DND-41 (cell line): ENCODE measurements at places on chromosomes 5 and 9.

DNA sequence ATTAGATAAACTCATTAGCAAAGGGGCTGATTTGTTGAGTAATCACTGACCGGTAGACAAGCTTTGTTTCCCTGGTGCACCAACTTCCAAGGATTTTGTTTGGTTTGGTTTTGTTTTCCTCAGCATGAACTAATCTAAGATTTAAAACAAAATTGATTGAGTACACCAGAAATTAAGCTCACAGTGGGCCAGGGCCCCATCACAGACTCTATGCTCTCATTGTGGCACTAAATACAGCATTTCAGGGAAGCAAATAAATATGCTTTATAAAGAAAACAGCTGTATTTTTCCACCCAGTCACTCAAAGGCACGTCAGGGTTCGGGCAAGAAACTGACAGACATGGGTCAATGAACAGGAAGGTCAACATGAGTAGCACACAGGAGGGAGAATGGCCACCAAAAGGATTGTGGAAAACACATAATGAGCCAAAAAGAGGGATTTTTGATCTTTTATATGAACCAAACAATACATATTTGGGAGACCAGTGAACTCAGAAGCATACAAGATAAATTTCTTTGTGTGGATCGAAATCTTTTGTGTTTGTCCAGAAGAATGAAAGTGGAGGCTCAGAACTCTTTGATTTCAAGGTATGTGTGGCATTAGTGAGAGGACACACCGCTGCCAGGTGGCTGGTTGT is 8.8 kb downstream of the CFAP77 start:
- no peak overlapping the region for H3K4me3 ChIP-seq
- H3K27me3 ChIP-seq, result peaks cover 29% of the 10 kb centered on the region
- no peaks in the 10 kb centered on the region for H3K4me1 ChIP-seq
- no peaks in the 10 kb centered on the region for H3K36me3 ChIP-seq
- H3K27ac ChIP-seq, result no peak overlapping the region
- DNase-seq, result no peak

DNA sequence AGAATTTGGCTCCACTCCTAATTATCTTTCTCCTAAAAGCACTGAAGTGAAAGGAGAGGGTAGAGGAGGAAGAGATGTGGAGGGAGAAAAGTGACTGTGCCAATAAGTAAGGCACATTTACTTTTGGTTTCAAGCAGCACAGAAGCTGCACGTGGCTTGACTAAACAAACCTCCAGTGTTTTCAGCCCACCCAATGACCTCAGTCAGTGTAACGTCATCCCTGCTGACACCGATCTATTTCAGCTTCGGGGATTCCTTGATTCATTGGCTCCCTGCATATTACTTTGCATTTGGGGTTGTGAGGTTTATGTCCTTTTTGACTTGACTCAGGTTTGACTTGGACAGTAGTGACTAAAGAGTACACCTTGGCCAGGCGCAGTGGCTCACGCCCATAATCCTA is 35.6 kb upstream of the NIM1K start:
- DNase-seq, result no peak
- H3K27me3 ChIP-seq, result no peaks in the 10 kb centered on the region
- H3K27ac ChIP-seq, result no peak overlapping the region
- H3K4me3 ChIP-seq, result no peak overlapping the region

- H3K4me1 ChIP-seq, result peaks cover 13% of the 10 kb centered on the region
- H3K27ac ChIP-seq, result no peak overlapping the region
- no peaks in the 10 kb centered on the region for H3K36me3 ChIP-seq
- H3K27me3 ChIP-seq, result no peaks in the 10 kb centered on the region
Observed at GRCh38 chr9:131677049-131677443, 62.8 kb downstream of the RAPGEF1 start.

DNA sequence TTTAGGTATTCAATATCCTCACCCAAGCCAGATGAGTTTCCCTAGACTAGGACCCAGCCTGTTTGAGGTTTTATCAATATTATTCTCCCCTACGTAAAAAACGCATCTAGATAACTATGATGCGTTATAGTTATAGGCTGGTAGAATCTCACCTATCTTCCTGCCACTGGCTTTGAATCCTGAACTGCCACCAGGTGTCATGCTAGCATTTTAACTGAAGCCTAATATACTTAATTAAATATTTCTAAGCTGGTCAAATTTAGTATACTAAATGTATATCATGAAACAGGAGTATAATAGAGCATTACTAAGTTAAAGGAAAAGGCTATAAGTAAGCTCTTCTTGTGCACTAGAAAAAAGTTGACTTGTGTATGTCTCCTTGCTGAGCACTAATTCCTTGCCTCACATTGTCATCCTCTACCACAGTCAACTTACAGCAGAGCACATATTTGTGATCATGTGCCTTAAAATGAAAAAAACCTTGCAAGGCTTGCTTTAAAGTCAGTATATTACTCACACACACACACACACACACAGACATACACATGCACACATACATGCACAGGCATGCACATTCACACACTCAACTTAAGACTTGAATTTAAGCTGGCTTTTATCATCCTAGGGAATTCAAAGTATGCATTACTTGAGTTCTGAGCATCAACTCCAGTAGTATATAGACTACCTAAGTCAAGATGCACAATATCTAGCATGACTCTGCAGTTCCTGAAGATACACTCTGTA is 303.4 kb downstream of the ADGRV1 start:
- H3K4me1 ChIP-seq, result no peaks in the 10 kb centered on the region
- H3K36me3 ChIP-seq, result no peaks in the 10 kb centered on the region
- no peak overlapping the region for H3K4me3 ChIP-seq
- no peak overlapping the region for H3K27ac ChIP-seq
- H3K27me3 ChIP-seq, result no peaks in the 10 kb centered on the region
- no peak for DNase-seq

DNA sequence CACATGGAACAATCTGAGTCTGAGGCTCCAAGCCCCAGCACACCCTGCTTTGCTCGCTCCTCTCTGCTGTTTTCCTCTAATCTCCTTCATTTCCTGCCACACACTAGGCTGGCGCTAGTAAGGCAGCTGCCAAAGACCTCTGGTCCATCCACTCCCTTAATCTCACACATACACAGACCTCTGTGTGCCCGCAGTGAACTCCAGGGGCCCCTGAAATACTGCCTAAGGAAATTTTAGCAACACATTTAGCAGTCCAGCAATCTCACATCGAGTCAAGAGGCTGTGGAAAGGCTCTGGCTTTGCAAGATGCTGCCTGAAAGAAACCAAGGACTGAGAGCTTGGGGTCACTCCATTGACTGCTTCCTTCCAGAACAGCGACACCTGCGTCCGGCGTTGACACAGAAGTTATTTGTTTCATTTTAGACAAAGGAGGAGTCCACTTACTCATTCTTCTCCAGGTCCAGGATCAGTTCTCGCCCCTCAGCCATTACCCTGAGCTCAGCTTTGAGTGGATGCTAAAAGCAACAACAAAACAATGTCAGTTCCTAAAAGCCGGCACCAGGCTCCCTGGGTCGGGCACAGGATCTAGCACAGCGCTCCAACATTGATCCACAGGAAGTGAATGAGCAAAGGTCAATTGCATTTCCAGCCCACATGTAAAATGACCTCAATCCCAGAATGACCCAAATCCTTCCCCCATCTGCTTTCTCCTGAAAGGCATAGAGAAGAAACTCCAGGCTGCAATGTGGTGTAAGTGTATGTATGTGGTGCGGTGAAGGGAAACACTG is 11.5 kb downstream of the ADAM19 start:
- no peak overlapping the region for H3K4me3 ChIP-seq
- no peaks in the 10 kb centered on the region for H3K4me1 ChIP-seq
- H3K27me3 ChIP-seq, result no peaks in the 10 kb centered on the region
- H3K27ac ChIP-seq, result no peak overlapping the region

- no peaks in the 10 kb centered on the region for H3K27me3 ChIP-seq
- DNase-seq, result no peak
- H3K4me1 ChIP-seq, result no peaks in the 10 kb centered on the region
- no peak overlapping the region for H3K4me3 ChIP-seq
- H3K36me3 ChIP-seq, result no peaks in the 10 kb centered on the region
Observed at GRCh38 chr9:19149230-19149629, 21.9 kb upstream of the PLIN2 start.

- H3K4me1 ChIP-seq, result no peaks in the 10 kb centered on the region
- no peak overlapping the region for H3K27ac ChIP-seq
- peaks cover 3% of the 10 kb centered on the region; the same call in 1 of the 2 replicates for H3K36me3 ChIP-seq
- H3K27me3 ChIP-seq, result no peaks in the 10 kb centered on the region
Observed at GRCh38 chr9:112601636-112602035, 115.0 kb downstream of the KIAA1958 start.

- DNase-seq, result peak; percentile 46
- H3K27ac ChIP-seq, result no peak overlapping the region
- no peaks in the 10 kb centered on the region for H3K27me3 ChIP-seq
- H3K4me3 ChIP-seq, result no peak overlapping the region
- H3K4me1 ChIP-seq, result no peaks in the 10 kb centered on the region
Observed at GRCh38 chr5:146825033-146825432, 53.5 kb downstream of the PPP2R2B start.

DNA sequence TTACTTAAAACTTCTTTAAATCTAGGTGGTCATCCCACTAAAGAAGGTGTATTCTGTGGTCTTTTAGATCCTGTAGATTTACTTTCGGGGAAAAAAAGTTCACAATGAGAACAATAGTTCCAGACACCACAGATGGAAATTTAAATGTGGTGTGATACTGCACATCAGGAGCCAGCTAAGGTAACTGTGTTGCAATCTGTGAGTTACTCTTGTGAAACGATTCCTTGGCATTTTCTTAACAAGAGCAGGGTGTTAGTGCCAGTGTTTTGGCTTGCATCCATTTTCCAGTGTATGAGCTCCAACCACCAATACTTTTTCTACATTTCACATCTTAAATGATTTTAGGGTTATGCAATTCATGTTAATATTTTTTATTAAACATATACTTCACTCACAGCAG is 674.5 kb downstream of the CETN3 start:
- H3K4me1 ChIP-seq, result no peaks in the 10 kb centered on the region
- no peak overlapping the region for H3K27ac ChIP-seq
- H3K4me3 ChIP-seq, result no peak overlapping the region
- no peaks in the 10 kb centered on the region for H3K36me3 ChIP-seq

- H3K27me3 ChIP-seq, result no peaks in the 10 kb centered on the region
- H3K36me3 ChIP-seq, result no peaks in the 10 kb centered on the region
- no peak for DNase-seq
- H3K27ac ChIP-seq, result no peak overlapping the region
Observed at GRCh38 chr9:96460470-96460869, 10.5 kb downstream of the HABP4 start.

DNA sequence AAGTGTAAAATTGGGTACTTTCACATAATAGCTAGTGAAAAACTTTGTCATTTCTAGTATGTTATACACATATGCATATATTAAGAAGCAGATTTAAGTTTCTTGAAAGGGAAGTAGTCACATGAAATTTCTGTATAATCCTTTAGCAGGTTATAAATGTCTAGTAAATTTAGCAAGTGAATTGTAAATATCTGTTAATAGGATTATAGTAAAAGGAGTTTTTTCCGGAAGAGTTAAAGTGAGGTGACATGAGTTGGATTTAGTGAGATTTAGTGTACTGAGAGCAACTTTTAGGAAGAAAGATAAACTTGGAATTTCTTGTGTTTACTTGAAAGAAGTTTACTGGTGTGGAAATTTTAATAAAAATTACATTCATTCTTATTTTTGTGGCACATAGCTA is 38.4 kb downstream of the SPIN1 start:
- no peak for DNase-seq
- H3K27ac ChIP-seq, result no peak overlapping the region
- no peaks in the 10 kb centered on the region for H3K4me1 ChIP-seq
- no peak overlapping the region for H3K4me3 ChIP-seq

GRCh38 chr9:112473986-112474385 is 12.6 kb upstream of the KIAA1958 start:
- peaks cover 15% of the 10 kb centered on the region for H3K36me3 ChIP-seq
- no peaks in the 10 kb centered on the region for H3K4me1 ChIP-seq
- H3K27ac ChIP-seq, result no peak overlapping the region
- DNase-seq, result no peak
- H3K27me3 ChIP-seq, result no peaks in the 10 kb centered on the region

GRCh38 chr9:69455311-69455710 is 130.3 kb downstream of the ENTREP1 start:
- H3K27ac ChIP-seq, result no peak overlapping the region
- H3K36me3 ChIP-seq, result no peaks in the 10 kb centered on the region
- H3K27me3 ChIP-seq, result no peaks in the 10 kb centered on the region
- no peaks in the 10 kb centered on the region for H3K4me1 ChIP-seq

- no peak overlapping the region for H3K4me3 ChIP-seq
- DNase-seq, result no peak
- H3K27ac ChIP-seq, result no peak overlapping the region
- no peaks in the 10 kb centered on the region for H3K4me1 ChIP-seq
Observed at GRCh38 chr5:14148890-14149671, 5.9 kb downstream of the TRIO start.

GRCh38 chr9:107696302-107696701 is 206.7 kb upstream of the KLF4 start:
- H3K27me3 ChIP-seq, result no peaks in the 10 kb centered on the region
- no peaks in the 10 kb centered on the region for H3K36me3 ChIP-seq
- H3K27ac ChIP-seq, result no peak overlapping the region
- H3K4me3 ChIP-seq, result no peak overlapping the region
- no peaks in the 10 kb centered on the region for H3K4me1 ChIP-seq

DNA sequence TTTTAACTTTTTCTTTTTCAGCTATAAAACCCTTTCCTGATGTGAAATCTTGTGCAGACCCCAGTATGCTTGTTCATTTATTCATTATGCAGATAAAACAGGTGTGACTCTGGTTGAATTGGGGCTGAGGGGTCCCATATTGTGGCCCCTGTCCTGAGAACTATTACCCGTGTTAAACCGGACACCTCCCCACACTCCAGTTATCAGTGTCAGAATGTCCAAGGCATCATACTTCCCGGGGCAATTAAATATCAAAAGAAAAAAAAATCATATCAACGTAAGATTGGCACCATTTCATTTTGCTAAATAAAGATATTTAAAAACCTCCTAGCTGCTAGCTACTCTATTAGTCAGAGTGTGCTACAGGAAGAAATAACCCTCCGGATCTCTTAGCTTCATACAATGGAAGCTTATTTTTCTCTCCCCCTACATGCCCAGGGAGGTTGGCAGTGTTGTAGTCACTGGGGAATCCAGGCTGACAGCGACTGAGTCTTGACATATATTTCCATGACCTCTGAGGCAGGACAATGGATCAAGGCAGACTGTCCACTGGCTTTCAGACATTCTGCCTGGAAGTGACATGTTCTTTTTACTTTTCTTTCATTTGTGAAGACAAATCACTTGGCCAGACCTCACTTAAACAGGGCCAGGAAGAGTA is 170.0 kb downstream of the SEC61B start:
- no peaks in the 10 kb centered on the region for H3K36me3 ChIP-seq
- no peaks in the 10 kb centered on the region for H3K27me3 ChIP-seq
- DNase-seq, result no peak
- no peaks in the 10 kb centered on the region for H3K4me1 ChIP-seq

DNA sequence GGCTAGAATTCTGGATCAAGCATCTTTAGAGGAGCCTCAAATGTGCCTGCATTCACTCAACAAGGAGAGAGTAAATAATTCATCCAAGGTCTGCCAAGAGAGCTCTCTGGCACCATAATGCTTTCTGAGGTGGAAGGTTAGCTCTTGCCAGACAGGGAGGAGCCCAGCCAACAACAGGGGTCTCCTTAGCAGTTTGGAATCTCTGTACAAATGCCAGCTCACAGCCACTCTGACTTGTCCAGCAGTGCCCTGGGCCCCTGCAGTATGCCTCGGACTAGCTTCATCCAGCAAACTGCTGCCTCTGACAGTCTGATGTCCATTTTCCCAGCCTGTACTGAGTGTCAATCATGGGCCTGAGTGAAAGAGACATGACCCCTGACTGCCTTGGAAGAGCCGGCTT is 127.2 kb upstream of the SLC44A1 start:
- no peak overlapping the region for H3K27ac ChIP-seq
- no peaks in the 10 kb centered on the region for H3K36me3 ChIP-seq
- no peak for DNase-seq
- peaks cover 3% of the 10 kb centered on the region for H3K27me3 ChIP-seq
- no peak overlapping the region for H3K4me3 ChIP-seq
